ENCODE measurements at places on chromosomes 7 and 10. TPM values are rescaled to one million over a fixed set of nuclear protein-coding genes. Genes with fewer than 3 reads are reported as not detected.

ITPRID1 gene
- total RNA-seq, result not detected

EGFR gene
- not detected for total RNA-seq

VENTX gene
- not detected for total RNA-seq

NME8 gene
- total RNA-seq, result not detected

CALML5 gene
- total RNA-seq, result not detected

PKD2L1 gene
- not detected for total RNA-seq

CCZ1B gene
- 78.8 TPM for total RNA-seq

ATOH7 gene
- total RNA-seq, result not detected

MACROH2A2 gene
- 5.0 TPM for total RNA-seq

UFSP1 gene
- 4.9 TPM for total RNA-seq

TMEM248 gene
- 88.0 TPM for total RNA-seq

SNX10 gene
- total RNA-seq, result 22.9 TPM

FAM25A gene
- total RNA-seq, result not detected

ADAM12 gene
- not detected for total RNA-seq

BNIP3 gene
- total RNA-seq, result 78.5 TPM

RAMP3 gene
- total RNA-seq, result not detected

TMEM270 gene
- not detected for total RNA-seq

CFTR gene
- total RNA-seq, result not detected

IL15RA gene
- total RNA-seq, result 16.5 TPM

ARMC3 gene
- total RNA-seq, result not detected

ASB10 gene
- not detected for total RNA-seq

TAS2R3 gene
- total RNA-seq, result 1.5 TPM

FLNC gene
- not detected for total RNA-seq

STEAP1B gene
- total RNA-seq, result 1.3 TPM

TUBAL3 gene
- total RNA-seq, result not detected

NPC1L1 gene
- not detected for total RNA-seq

HMX2 gene
- not detected for total RNA-seq

ARHGEF5 gene
- total RNA-seq, result 13.4 TPM

TFR2 gene
- 9.4 TPM for total RNA-seq

POMZP3 gene
- 17.8 TPM for total RNA-seq

CUZD1 gene
- total RNA-seq, result 1.8 TPM

TBXAS1 gene
- total RNA-seq, result 5.2 TPM

ACADSB gene
- total RNA-seq, result 19.4 TPM

BICC1 gene
- total RNA-seq, result not detected

CLEC2L gene
- not detected for total RNA-seq

LGI1 gene
- total RNA-seq, result not detected

TET1 gene
- 2.9 TPM for total RNA-seq

HOXA7 gene
- not detected for total RNA-seq

LRRC61 gene
- total RNA-seq, result 18.0 TPM

NUP42 gene
- 34.2 TPM for total RNA-seq

ACTR1A gene
- total RNA-seq, result 67.5 TPM

LIPM gene
- not detected for total RNA-seq

All from activated naive CD4-positive, alpha-beta T cell treated with anti-CD3 and anti-CD28 coated beads, Interleukin-2, amount 10 ng/mL, durations not matched to agents 5 hours and 36 hours (primary cell).